ENCODE measurements at places on chromosomes 2 and 18. TPM values are rescaled to one million over a fixed set of nuclear protein-coding genes. Genes with fewer than 3 reads are reported as not detected.

DNA sequence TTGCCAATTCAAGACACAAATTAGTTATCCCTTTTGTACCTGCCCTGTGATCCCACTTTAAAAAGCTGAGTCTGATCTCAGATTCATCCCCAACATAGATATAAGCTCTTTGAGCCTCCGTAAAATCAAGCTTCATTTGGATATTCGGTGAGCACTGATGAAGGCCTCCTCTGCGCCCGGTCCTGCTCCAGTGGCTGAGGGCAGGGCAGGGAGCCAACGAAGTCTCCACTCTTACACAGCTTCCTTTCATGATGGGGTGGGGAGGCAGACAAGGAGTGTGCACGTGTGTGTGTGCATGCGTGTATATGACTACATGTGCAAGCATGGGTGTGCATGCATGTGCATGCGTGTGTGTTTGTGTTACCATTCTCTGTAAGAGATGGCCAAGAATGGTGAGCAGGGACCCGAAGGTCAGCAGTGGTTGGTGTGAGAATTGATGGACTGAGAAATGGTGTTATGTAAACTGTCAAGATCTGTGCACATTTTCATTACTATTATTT is 43.6 kb downstream of the IL1RL2 start:
- no peak for DNase-seq
- no peaks in the 10 kb centered on the region for H3K27me3 ChIP-seq
- no peaks in the 10 kb centered on the region for H3K36me3 ChIP-seq
- peaks cover 20% of the 10 kb centered on the region for H3K4me1 ChIP-seq
- H3K4me3 ChIP-seq: no peak overlapping the region

DNA sequence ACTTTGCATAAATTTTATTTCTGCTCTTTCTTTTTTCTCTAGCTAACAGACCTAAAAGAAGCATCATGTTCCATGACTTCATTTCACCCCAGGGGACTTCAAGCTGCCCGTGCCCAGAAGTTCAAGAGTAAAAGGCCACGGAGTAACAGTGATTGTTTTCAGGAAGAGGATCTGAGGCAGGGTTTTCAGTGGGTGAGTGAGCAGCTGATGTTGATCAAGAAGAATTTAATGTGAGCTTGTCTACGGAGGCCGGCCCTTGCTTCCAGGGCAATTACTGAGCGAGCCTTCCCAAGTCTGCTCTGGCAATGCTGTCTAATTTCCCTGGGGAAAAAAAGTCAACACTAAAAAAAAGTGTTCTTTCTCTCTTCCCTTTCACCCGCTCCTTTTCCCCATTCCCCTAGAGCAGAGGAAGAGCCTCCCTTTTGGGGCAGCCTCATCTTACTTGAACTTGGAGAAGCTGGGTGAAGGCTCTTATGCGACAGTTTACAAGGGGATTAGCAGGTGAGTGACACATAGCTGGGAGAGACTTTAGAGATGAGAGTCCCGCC is 1.2 kb downstream of the CDK15 start:
- no peaks in the 10 kb centered on the region for H3K4me1 ChIP-seq
- no peak for DNase-seq
- no peaks in the 10 kb centered on the region for H3K27me3 ChIP-seq
- no peak overlapping the region for H3K4me3 ChIP-seq
- H3K36me3 ChIP-seq: no peaks in the 10 kb centered on the region

GRCh38 chr18:76557026-76557575 is 62.1 kb upstream of the ZNF516 start:
- no peaks in the 10 kb centered on the region for H3K27me3 ChIP-seq
- H3K27ac ChIP-seq: no peak overlapping the region
- DNase-seq: no peak
- H3K4me1 ChIP-seq: no peaks in the 10 kb centered on the region

DNA sequence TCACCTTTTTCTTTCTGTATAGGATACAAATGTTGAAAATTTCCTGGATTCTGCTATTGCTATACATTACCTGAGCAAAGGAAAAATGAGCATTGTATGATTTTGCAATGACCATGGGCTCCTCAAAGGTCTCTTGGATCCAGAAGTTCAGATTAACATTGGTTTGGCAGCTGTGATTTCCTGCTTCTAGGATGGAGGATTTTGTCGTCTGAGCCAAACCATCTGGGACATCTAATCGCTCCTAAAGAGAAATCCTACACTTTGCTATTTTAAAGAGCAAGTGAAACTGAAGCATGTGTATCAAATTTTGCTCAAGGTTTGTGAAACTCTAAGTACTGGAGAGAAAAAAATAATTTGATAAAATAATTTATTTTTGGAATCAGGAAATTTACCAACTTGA is 115.1 kb upstream of the ST6GAL2 start:
- no peaks in the 10 kb centered on the region for H3K4me1 ChIP-seq
- no peaks in the 10 kb centered on the region for H3K27me3 ChIP-seq
- DNase-seq: no peak
- H3K27ac ChIP-seq: no peak overlapping the region
- H3K36me3 ChIP-seq: no peaks in the 10 kb centered on the region

DNA sequence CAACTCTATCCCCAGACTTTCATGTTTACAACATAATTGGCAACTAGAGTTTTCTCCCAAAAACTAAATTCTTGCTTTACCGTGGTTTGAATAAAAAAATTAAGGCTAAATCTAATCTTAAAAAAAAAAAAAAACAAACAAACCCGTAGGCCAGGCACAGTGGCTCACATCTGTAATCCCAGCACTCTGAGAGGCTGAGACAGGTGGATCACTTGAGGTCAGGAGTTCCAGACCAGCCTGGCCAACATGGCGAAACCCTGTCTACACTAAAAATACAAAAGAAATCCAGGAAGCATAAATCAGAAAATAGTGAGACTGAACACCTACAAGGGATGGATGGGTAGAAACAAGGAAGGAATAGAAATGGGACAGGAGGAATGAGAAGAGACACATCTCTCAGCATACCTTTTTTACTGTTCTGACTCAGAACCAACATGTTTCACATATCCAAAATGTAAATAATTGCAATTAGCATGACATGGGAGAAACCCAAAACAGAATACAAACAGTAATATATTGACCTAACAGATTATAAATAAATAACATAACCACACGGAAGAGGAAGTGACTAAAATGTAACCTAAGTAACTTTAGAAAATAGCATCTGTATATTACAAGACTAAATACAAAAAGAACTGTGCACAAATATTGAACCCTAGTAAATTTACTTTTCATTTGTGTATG is 17.5 kb downstream of the MGAT4A start:
- no peaks in the 10 kb centered on the region for H3K27me3 ChIP-seq
- peaks cover 99% of the 10 kb centered on the region for H3K4me1 ChIP-seq
- no peaks in the 10 kb centered on the region for H3K36me3 ChIP-seq
- H3K4me3 ChIP-seq: no peak overlapping the region
- H3K27ac ChIP-seq: no peak overlapping the region

Gene NEDD4L
- total RNA-seq: 3.5 TPM

- H3K4me3 ChIP-seq: no peak overlapping the region
- H3K36me3 ChIP-seq: no peaks in the 10 kb centered on the region
- no peaks in the 10 kb centered on the region for H3K27me3 ChIP-seq
- no peak for DNase-seq
Observed at GRCh38 chr2:1297372-1298159, 115.7 kb upstream of the TPO start.

GRCh38 chr2:150900913-150901312 is 360.8 kb downstream of the RBM43 start:
- no peak overlapping the region for H3K4me3 ChIP-seq
- no peak for DNase-seq
- H3K27me3 ChIP-seq: no peaks in the 10 kb centered on the region
- H3K27ac ChIP-seq: no peak overlapping the region

DNA sequence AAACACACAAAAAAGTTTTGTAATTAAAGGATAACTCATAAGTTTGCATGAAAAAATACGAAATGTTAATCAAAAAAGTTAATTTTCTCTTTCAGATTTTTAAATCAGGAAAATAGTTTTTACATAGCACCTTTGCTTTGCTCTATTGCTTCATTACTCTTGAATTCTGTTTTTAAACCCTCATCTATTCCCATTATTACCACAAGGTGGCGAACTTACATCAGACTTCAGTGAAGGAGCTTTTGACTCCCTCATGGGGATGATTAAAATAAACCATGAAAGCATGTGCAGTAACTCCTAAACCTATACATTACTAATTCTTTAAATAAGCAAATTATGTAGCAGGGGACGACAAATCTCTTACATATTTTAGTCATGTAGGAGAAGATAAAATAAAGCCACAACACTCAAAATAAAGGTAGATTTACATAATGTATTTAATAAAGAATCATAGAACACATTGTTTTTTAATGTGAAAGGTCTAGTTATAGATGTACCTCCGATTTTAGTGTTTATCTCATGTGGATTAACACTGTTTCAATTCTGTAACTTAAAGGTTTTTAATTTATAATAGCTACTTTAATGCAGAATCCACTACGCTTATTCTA is 105.2 kb downstream of the NETO1 start:
- H3K36me3 ChIP-seq: no peaks in the 10 kb centered on the region
- H3K27ac ChIP-seq: no peak overlapping the region
- no peaks in the 10 kb centered on the region for H3K27me3 ChIP-seq
- no peak overlapping the region for H3K4me3 ChIP-seq
- no peak for DNase-seq
- H3K4me1 ChIP-seq: no peaks in the 10 kb centered on the region

- H3K36me3 ChIP-seq: no peaks in the 10 kb centered on the region
- no peak for DNase-seq
- H3K4me3 ChIP-seq: no peak overlapping the region
- no peak overlapping the region for H3K27ac ChIP-seq
- no peaks in the 10 kb centered on the region for H3K27me3 ChIP-seq
- H3K4me1 ChIP-seq: no peaks in the 10 kb centered on the region
Observed at GRCh38 chr2:215107216-215108056, 31.0 kb downstream of the ABCA12 start.

GRCh38 chr2:232504438-232504837 is 15.8 kb upstream of the PRSS56 start:
- H3K4me3 ChIP-seq: no peak overlapping the region
- peaks cover 7% of the 10 kb centered on the region for H3K4me1 ChIP-seq
- H3K27ac ChIP-seq: no peak overlapping the region
- no peak for DNase-seq
- H3K36me3 ChIP-seq: no peaks in the 10 kb centered on the region

DNA sequence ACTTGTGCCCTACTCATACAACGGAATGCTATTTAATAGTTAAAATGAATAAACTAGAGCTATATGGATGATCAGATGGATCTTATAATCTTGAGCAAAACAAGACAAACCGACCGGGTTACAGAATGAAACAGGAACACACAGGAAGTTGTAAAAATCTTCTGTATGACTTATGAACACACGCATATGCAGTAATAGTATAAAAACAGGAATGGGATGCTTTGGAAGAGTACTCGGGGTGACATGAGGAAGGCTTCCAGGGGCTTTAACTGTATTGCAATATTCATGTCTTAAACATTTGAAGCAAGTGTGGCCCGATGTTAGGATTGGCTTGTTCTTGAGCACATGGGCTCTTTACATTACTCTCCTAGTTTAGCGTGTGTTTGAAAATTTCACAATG is 14.9 kb upstream of the E2F6 start:
- no peaks in the 10 kb centered on the region for H3K36me3 ChIP-seq
- no peak for DNase-seq
- peaks cover 16% of the 10 kb centered on the region for H3K27me3 ChIP-seq
- H3K4me3 ChIP-seq: no peak overlapping the region

- H3K4me1 ChIP-seq: no peaks in the 10 kb centered on the region
- H3K36me3 ChIP-seq: no peaks in the 10 kb centered on the region
- no peak overlapping the region for H3K4me3 ChIP-seq
- no peaks in the 10 kb centered on the region for H3K27me3 ChIP-seq
Observed at GRCh38 chr18:48545757-48546321, 7.0 kb downstream of the CTIF start.

DNA sequence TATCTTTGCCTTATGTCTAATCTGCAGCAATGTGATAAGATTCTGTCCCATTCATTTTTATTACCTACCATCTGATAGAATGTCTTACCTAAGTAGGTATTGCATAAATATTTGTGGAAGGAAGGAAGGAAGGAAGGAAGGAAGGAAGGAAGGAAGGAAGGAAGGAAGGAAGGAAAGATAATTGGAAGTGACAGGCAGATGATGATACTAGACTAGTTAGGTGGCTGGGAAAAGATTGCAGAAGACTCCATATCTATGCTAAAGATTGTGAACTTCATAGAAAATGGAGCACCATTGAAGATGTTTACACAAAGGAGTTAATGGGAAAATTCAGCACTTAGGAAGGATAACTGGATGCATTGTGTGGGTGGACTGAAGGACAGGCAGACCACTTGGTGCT is 909.0 kb downstream of the EPHA4 start:
- DNase-seq: no peak
- H3K27ac ChIP-seq: no peak overlapping the region
- no peaks in the 10 kb centered on the region for H3K4me1 ChIP-seq

DNA sequence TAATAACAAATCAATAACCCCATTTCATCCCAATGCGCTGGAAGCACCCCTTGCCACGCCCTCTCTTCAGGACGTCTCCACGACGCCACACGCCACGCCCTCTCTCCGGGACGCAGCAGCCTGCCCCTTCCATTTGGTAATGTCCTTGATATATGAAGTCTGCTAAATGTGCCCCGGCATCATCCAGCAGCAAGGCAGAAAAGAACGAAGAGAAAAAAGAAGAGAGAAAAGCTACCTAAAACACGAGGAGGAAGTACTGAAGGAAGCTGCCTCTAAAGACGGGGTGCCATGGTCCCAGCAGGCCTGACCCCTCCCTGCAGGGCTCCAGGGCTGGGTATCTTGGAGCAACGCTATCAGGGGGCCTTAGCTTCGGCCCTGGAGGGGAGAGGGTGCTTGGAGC is 41.8 kb downstream of the CNGA3 start:
- no peaks in the 10 kb centered on the region for H3K4me1 ChIP-seq
- no peak for DNase-seq
- H3K27me3 ChIP-seq: no peaks in the 10 kb centered on the region
- no peak overlapping the region for H3K27ac ChIP-seq
- H3K4me3 ChIP-seq: no peak overlapping the region

DNA sequence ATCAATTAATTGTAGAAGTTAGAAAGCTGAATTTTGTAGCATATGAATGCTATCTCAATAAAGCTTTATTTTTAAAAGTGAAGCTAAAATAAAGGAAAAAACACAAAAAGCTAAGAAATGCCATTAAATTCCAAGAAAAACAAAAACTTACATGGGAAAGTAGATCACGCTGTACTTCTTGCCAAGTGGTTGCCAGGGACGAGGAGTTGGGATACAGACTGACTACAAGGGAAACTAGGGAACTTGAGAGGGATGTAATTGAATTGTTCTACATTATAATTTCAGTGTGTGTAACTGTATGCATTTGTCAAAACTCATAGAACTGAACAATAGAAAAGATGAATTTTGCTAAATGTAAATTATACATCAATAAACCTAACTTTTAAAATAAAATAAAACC is 108.1 kb downstream of the DYM start:
- no peak overlapping the region for H3K4me3 ChIP-seq
- no peak for DNase-seq
- no peaks in the 10 kb centered on the region for H3K27me3 ChIP-seq

GRCh38 chr18:35968278-35968880 is 4.1 kb upstream of the RMP24 start:
- H3K4me3 ChIP-seq: no peak overlapping the region
- peaks cover 36% of the 10 kb centered on the region for H3K4me1 ChIP-seq

- no peak overlapping the region for H3K27ac ChIP-seq
- H3K4me1 ChIP-seq: peaks cover 28% of the 10 kb centered on the region
- DNase-seq: no peak
- no peaks in the 10 kb centered on the region for H3K27me3 ChIP-seq
- H3K36me3 ChIP-seq: no peaks in the 10 kb centered on the region
Observed at GRCh38 chr2:160224060-160224459, 24.0 kb upstream of the ITGB6 start.

- no peaks in the 10 kb centered on the region for H3K36me3 ChIP-seq
- no peaks in the 10 kb centered on the region for H3K27me3 ChIP-seq
- no peak overlapping the region for H3K4me3 ChIP-seq
- no peak for DNase-seq
Observed at GRCh38 chr2:127164761-127165538, 55.1 kb downstream of the CYP27C1 start.
